ENCODE measurements at places on chromosomes 12 and 14.

DNA sequence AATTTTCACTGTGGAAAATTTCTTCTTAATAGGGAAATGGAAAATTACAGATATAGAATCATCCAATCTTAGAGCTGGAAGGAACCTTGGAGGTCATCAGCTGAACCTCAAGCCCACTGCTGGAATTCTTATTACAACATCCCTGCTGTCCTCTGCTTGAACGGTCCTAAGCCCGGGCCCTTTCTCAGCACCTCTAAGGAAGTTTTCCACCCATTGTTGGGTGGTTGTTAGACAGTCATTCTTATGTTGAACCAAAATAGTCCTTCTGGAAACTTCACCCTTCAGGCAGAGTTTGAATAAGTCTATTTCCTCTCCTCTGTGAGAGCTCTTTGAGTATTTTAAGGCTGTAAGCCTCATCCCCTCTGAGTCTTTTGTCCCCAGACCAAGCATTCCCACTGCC is 70.7 kb downstream of the ZFP36L1 start:
- DNase-seq, result no peak

- no peak for DNase-seq
These were observed 312.4 kb downstream of the FOXG1 start for GRCh38 chr14:29078810-29079522.

GRCh38 chr14:93962701-93963601 is 13.4 kb downstream of the ASB2 start:
- DNase-seq, result no peak

- DNase-seq, result no peak
These were observed 5.6 kb upstream of the SYNJ2BP start for GRCh38 chr14:70422538-70422937.

- DNase-seq, result no peak
These were observed 4.2 kb downstream of the CSRP2 start for GRCh38 chr12:76874491-76875190.
